ENCODE measurements at places on chromosomes 2 and 18.

GRCh38 chr2:8412586-8412985 lies 269.3 kb upstream of the ID2 start:
- no peak for DNase-seq

DNA sequence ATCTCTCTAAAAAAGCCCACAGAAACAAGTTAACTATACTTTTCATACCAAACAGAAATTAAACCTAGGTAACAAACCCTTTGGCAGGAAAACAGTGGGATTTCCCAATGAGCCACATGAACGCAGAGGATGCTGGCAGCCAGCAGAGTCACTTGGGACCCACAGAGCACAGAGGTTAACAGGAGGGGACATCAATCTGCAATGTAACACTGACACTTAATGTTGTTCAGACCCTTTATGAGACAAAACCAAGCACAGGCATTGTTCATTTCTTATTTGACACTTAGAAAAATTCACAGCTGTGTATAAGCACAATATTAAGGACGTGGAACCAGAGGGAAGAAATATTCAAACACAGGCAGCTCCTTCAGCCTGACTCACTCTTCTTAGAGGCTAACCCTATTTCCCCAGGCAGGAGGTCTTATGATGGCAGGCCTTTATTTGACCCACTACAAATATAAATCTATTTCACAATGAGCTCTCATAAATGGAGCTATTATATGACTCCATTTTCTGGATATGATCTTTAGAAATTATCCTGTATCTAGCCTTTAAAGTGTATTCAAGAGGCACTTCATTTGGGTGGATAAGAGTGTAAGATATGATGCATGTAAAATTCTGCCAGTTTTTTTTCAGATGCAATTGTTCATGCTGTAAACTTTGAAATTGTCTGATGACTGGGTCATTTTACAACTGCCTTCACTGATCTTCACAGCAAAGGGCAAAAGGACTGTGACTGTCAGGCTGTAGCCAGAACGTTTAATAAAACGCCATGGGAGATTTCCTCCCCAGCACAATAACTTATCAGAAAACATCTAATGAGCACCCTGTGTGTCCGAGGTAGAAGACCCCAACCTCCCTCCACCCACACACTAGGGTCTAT lies 132.8 kb upstream of the SATB2 start:
- no peak for DNase-seq

DNA sequence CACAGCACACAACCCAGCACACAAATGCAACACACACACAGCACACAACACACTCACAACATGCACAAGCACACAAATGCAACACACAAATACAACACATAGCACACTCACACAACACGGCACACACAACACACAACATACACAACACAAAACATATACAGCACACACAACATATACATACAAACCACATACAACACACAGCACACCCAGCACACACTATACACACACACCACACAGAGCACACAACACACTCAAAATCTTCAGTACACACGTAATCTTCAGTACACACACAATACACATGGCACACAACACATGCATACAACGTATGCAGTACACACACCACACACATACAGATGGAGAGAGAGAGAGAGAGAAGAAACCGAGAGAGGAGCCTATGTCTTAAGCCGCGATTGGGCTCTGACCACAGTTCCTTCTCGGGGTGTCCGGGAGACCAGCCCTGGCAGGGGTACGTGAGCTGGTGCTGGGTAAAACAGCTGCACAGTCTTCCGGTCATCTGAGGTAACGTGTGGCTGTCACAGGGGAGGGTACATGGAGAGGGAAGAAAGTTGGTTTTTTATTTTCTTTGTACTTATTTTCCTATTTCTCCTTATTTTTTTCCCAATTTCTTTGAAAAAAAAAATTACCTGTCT lies 25.1 kb downstream of the POU3F3 start:
- no peak for DNase-seq

DNA sequence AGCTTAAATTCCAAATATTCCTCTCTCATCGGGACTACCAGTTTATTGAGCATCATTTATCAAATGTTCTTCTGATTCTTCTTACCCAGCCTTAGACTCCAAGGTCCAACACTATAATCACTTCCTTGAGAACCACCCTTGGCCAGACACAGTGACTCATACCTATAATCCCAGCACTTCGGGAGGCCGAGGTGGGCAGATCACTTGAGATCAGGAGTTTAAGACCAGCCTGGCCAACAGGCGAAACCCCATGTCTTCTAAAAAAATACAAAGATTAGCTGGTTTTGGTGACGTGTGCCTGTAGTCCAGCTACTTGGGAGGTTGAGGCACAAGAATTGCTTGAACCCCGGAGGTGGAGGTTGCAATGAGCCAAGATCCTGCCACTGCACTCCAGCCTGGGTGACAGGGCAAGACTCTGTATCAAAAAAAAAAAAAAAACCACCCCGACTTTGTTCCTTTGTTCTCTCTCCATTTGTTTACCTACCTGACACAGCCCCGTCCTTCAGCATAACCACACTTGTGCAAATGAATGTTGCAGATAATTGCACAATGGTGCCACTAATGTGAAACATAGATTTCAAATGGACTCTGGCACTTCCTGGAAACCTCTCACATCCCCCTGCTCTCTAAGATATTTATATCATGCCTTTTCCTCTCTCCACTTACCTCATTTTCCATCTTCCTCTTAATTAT lies 38.9 kb upstream of the LPIN2 start:
- DNase-seq, result no peak

GRCh38 chr18:26429535-26430226 lies 118.7 kb downstream of the KCTD1 start:
- peak; percentile 39 for DNase-seq

- no peak for DNase-seq
Observed at GRCh38 chr2:28895189-28895893, 874 bp downstream of the WDR43 start.

DNA sequence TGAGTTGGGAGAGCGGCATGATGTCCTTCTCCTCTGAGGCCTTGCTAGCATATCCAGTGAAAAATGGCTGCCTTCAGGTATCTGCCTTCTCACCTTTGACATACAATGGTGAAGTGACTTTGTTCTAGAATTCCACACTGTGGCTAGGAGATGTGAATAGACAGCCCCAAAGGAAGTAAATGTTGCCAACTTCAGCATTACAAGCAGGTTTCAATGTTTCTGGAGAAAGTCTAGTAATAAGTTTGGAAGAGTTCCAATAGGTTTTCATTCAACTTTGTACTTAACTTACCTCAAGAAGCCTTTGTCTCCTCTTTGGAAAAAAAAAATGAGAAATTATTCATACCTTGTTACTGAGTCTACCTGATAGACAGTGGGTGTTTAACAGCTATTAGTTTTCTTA lies 421.3 kb upstream of the MMADHC start:
- no peak for DNase-seq

- DNase-seq, result no peak
Observed at GRCh38 chr2:171966688-171967087, 33.1 kb upstream of the METAP1D start.

- no peak for DNase-seq
Observed at GRCh38 chr2:217420854-217421253, 561.0 kb upstream of the TNP1 start.

DNA sequence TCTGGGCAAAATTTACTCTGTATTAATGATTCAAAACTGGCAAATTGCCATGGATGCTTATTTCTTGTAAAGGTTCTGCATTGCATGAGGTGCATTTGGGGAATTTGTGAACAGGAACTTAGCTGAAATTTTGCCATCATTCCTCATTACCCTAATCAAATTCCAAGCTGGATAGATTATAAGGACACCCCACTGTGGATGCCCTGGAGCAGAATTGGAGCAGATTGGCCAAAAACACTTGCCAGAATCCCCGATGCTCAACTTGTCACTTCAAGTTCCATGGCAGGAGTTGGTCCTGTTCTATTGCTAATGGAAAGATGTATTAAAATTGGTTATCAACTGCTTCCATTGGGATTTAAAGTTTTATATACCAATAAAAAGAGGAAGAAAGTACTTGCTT lies 237.9 kb downstream of the CCDC102B start:
- no peak for DNase-seq
